ENCODE measurements at places on chromosomes 2 and 18. TPM values are rescaled to one million over a fixed set of nuclear protein-coding genes. Genes with fewer than 3 reads are reported as not detected.
A peak's percentile ranks its signal among the peaks of the same experiment; 100 is the strongest.

GRCh38 chr2:60424233-60424632 is 129.2 kb downstream of the BCL11A start:
- peaks cover 12% of the 10 kb centered on the region for H3K4me1 ChIP-seq
- H3K27me3 ChIP-seq, result no peaks in the 10 kb centered on the region
- H3K4me3 ChIP-seq, result no peak overlapping the region
- peaks cover 8% of the 10 kb centered on the region for H3K36me3 ChIP-seq
- no peak overlapping the region for H3K27ac ChIP-seq
- DNase-seq, result no peak

Gene TEX44
- not detected for total RNA-seq

GRCh38 chr2:96260387-96261260 is 5.2 kb downstream of the TMEM127 start:
- no peaks in the 10 kb centered on the region for H3K27me3 ChIP-seq
- peak; percentile 57 for DNase-seq
- H3K4me1 ChIP-seq, result peaks cover 3% of the 10 kb centered on the region
- H3K27ac ChIP-seq, result no peak overlapping the region
- no peak overlapping the region for H3K4me3 ChIP-seq

GRCh38 chr2:42193722-42194187 is 24.6 kb downstream of the EML4 start:
- no peak overlapping the region for H3K4me3 ChIP-seq
- DNase-seq, result no peak
- H3K4me1 ChIP-seq, result peaks cover 3% of the 10 kb centered on the region
- H3K27ac ChIP-seq, result no peak overlapping the region
- no peaks in the 10 kb centered on the region for H3K36me3 ChIP-seq
- no peaks in the 10 kb centered on the region for H3K27me3 ChIP-seq

Gene DQX1
- total RNA-seq, result 0.76 TPM

Gene ANKRD30BL
- not detected for total RNA-seq

DNA sequence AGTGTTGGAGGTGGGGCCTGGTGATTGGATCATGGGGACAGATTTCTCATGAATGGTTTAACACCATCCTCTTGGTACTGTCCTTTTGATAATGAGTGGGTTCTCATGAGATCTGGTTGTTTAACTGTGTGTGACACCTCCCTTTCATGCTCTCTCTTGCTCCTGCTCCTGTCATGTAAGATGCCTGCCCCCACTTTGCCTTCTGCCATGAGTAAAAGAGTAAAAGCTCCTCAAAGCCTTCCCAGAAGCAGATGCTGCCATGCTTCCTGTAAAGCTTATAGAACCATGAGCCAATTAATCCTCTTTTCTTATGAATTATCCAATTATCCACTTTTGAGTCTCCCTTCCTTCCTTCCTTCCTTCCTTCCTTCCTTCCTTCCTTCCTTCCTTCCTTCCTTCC is 317.7 kb downstream of the RDH14 start:
- H3K4me1 ChIP-seq, result no peaks in the 10 kb centered on the region
- no peak overlapping the region for H3K27ac ChIP-seq
- no peak for DNase-seq
- H3K36me3 ChIP-seq, result no peaks in the 10 kb centered on the region

Gene WDR7
- total RNA-seq, result 15.2 TPM

DNA sequence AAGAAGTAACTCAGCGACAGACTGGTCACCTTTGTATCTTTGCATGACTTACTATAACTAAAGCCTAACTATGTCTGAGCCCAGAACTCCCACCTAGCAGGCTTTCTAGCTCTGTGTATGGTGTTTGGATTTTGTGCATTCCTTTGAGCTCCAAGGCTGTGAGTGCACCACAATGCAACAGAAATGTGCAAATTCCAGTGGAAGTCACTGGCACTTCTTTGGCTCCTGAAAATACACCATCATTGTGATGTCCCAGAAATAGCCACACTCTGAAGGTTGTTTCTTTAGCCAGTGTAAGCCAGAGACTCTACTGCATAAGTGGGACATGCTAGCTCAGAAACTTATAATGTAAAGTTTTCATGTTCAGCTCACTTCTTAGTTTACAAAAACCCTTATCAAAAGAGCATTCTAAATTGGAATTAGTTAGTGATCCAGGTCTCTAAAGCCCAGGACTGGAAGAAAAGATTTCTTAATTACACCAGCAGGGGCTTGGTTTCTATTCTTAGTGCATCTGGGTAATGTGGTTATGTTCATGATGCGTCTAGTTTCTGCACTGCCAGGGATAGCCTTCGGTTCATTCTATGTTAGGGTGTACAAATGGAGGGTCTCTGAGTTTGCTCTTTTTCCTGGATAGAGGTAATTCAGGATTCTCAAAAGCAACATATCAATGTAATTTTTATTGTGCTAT is 1239.5 kb upstream of the ZEB2 start:
- no peak overlapping the region for H3K27ac ChIP-seq
- peaks cover 4% of the 10 kb centered on the region for H3K4me1 ChIP-seq
- no peaks in the 10 kb centered on the region for H3K36me3 ChIP-seq
- H3K27me3 ChIP-seq, result no peaks in the 10 kb centered on the region
- H3K4me3 ChIP-seq, result no peak overlapping the region
- no peak for DNase-seq

GRCh38 chr2:15976354-15976753 is 36.0 kb downstream of the MYCN start:
- H3K4me3 ChIP-seq, result no peak overlapping the region
- no peak for DNase-seq
- no peaks in the 10 kb centered on the region for H3K36me3 ChIP-seq

Gene SCRN3
- 7.4 TPM for total RNA-seq

DNA sequence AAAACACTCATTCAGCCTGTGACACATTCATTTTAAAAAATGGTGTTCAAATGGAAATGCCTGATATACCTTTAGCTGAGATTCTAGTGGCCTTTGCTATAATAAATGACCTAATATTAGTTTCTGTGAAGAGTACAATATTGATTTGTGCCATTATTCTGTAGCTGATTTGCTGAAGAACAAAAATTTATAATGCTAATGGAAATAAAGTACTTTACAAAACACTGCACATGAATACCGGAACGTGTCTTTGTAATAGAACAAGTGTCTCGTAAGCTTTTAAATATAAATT is 138.7 kb downstream of the WDR7 start:
- H3K27me3 ChIP-seq, result no peaks in the 10 kb centered on the region
- DNase-seq, result no peak
- H3K27ac ChIP-seq, result no peak overlapping the region
- no peak overlapping the region for H3K4me3 ChIP-seq

- H3K36me3 ChIP-seq, result peaks cover 6% of the 10 kb centered on the region
- H3K27me3 ChIP-seq, result no peaks in the 10 kb centered on the region
- DNase-seq, result peak; percentile 29
These were observed 183.1 kb upstream of the ARL4C start for GRCh38 chr2:234679741-234680687.

Gene MROH2A
- not detected for total RNA-seq

GRCh38 chr2:82317012-82317411 is 2012.5 kb upstream of the LRRTM1 start:
- H3K27me3 ChIP-seq, result no peaks in the 10 kb centered on the region
- no peak for DNase-seq
- no peaks in the 10 kb centered on the region for H3K4me1 ChIP-seq
- H3K4me3 ChIP-seq, result no peak overlapping the region
- H3K36me3 ChIP-seq, result no peaks in the 10 kb centered on the region

DNA sequence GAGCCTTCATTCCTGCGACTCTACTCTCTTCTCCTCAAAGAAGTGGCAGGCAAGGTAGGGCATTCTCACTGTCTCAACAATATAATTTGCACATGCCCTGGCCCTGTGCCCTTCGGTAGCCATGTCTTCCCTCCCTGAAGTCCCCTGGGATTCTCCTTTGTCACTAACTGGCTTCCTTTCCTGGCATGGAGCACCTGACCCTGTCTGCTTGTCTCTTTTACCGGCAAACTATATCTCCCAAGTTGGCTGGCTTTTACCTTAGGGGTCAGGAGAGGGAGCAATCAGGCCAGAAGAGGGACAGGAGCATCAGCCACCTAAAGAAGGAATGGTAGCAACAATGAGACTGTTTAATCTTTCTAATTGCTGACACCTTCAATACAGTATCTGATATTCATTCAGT is 51.9 kb upstream of the RMDN2 start:
- DNase-seq, result no peak
- H3K27ac ChIP-seq, result no peak overlapping the region
- H3K27me3 ChIP-seq, result no peaks in the 10 kb centered on the region
- H3K4me3 ChIP-seq, result no peak overlapping the region

GRCh38 chr18:53152476-53152875 is 812.5 kb downstream of the DCC start:
- H3K4me1 ChIP-seq, result no peaks in the 10 kb centered on the region
- H3K4me3 ChIP-seq, result no peak overlapping the region
- no peak for DNase-seq
- no peak overlapping the region for H3K27ac ChIP-seq
- H3K27me3 ChIP-seq, result no peaks in the 10 kb centered on the region

- no peaks in the 10 kb centered on the region for H3K27me3 ChIP-seq
- no peak overlapping the region for H3K4me3 ChIP-seq
- peaks cover 4% of the 10 kb centered on the region for H3K4me1 ChIP-seq
- H3K36me3 ChIP-seq, result no peaks in the 10 kb centered on the region
- no peak for DNase-seq
- H3K27ac ChIP-seq, result no peak overlapping the region
These were observed 47.8 kb downstream of the PSMD14 start for GRCh38 chr2:161355983-161356382.

DNA sequence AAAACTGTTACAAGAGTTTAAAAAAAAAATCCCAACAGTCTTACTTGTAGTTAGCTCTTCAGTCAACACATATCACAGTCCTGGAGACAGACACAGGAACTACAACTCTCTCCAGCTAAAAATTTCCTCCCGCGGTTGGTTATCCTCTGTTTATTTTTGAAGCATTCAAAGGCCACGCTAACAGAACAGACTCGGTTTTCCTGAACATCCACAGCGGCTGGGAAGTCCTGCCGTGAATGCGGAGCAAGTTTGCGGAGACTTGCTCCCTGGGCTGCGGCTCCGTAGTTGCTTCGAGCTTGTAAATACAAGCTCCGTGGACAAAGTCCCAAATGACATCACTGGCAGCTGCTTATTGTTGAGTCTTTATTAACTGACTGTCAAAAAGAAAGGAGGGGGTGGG is at the start of gene NCKAP5:
Gene NCKAP5 (minus strand): TSS at position 292 of the 400 bp plus-strand sequence. CDS start 50,937 bp downstream, outside the sequence.
- H3K4me3 ChIP-seq, result no peak within 1 kb of the TSS
- no peaks in the 10 kb centered on the region for H3K27me3 ChIP-seq
- no peak for DNase-seq
- no peak within 1 kb of the TSS for H3K27ac ChIP-seq
- peaks cover 5% of the 10 kb centered on the region for H3K4me1 ChIP-seq

- no peak overlapping the region for H3K4me3 ChIP-seq
- no peaks in the 10 kb centered on the region for H3K27me3 ChIP-seq
- no peak overlapping the region for H3K27ac ChIP-seq
- no peaks in the 10 kb centered on the region for H3K36me3 ChIP-seq
- H3K4me1 ChIP-seq, result no peaks in the 10 kb centered on the region
- no peak for DNase-seq
These were observed 262.8 kb upstream of the UBE2E3 start for GRCh38 chr2:180717588-180717987.

GRCh38 chr18:69580107-69580506 is 179.4 kb downstream of the DOK6 start:
- H3K4me1 ChIP-seq, result no peaks in the 10 kb centered on the region
- H3K27ac ChIP-seq, result no peak overlapping the region
- H3K36me3 ChIP-seq, result no peaks in the 10 kb centered on the region
- no peak overlapping the region for H3K4me3 ChIP-seq

DNA sequence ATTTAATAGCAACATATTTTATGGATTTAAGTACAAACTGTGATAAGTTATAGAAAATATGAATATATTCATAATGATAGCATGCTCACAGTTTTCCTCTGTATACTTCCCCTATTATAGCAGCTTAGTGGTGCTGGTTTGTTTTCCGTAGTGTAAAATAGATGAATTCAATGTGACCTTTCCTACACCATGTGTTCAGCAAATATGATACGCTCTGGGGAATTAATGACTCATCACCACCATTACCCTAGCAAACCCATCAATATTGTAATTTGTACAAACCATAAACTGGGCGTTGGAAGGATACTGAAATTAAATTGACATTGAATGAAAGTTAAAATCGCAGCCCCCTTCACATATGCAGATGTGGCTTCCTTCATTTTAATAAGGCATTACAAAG is 58.7 kb upstream of the CDH19 start:
- no peak for DNase-seq
- H3K27me3 ChIP-seq, result no peaks in the 10 kb centered on the region
- no peak overlapping the region for H3K4me3 ChIP-seq
- H3K27ac ChIP-seq, result no peak overlapping the region
- H3K4me1 ChIP-seq, result no peaks in the 10 kb centered on the region

GRCh38 chr2:6342273-6342920 is 523.3 kb downstream of the CMPK2 start:
- H3K27ac ChIP-seq, result no peak overlapping the region
- no peak overlapping the region for H3K4me3 ChIP-seq
- no peak for DNase-seq

GRCh38 chr2:28905533-28905932 is 11.1 kb downstream of the WDR43 start:
- no peak overlapping the region for H3K27ac ChIP-seq
- no peak overlapping the region for H3K4me3 ChIP-seq
- peaks cover 30% of the 10 kb centered on the region for H3K36me3 ChIP-seq
- H3K4me1 ChIP-seq, result no peaks in the 10 kb centered on the region
- DNase-seq, result no peak

GRCh38 chr2:2324565-2325101 is 6.4 kb downstream of the MYT1L start:
- H3K27me3 ChIP-seq, result no peaks in the 10 kb centered on the region
- H3K4me1 ChIP-seq, result peaks cover 6% of the 10 kb centered on the region
- no peak overlapping the region for H3K4me3 ChIP-seq
- no peak for DNase-seq

Gene SMYD1
- not detected for total RNA-seq

- no peak for DNase-seq
- peaks cover 4% of the 10 kb centered on the region for H3K4me1 ChIP-seq
- H3K4me3 ChIP-seq, result no peak overlapping the region
- H3K27ac ChIP-seq, result no peak overlapping the region
These were observed 55.0 kb downstream of the KCNG2 start for GRCh38 chr18:79852561-79853302.

GRCh38 chr18:79698668-79699335 is 19.2 kb downstream of the CTDP1 start:
- DNase-seq, result no peak
- H3K36me3 ChIP-seq, result peaks cover 22% of the 10 kb centered on the region
- H3K27ac ChIP-seq, result no peak overlapping the region
- H3K27me3 ChIP-seq, result no peaks in the 10 kb centered on the region
- H3K4me3 ChIP-seq, result no peak overlapping the region
- no peaks in the 10 kb centered on the region for H3K4me1 ChIP-seq

GRCh38 chr18:74495581-74496507 is at the start of gene CNDP2:
Gene CNDP2, plus strand, starts transcription at chr18:74496363. Its CDS starts 3,611 bp downstream, at chr18:74499974.
- H3K36me3 ChIP-seq, result peaks cover 2% of the 10 kb centered on the region
- H3K27ac ChIP-seq, result peak within 1 kb of the TSS; percentile 93
- H3K4me3 ChIP-seq, result peak within 1 kb of the TSS; percentile 89
- peaks cover 16% of the 10 kb centered on the region for H3K4me1 ChIP-seq
- no peaks in the 10 kb centered on the region for H3K27me3 ChIP-seq

Gene COL4A4
- total RNA-seq, result 0.67 TPM

Gene DCDC2C
- total RNA-seq, result not detected

Data from H1 (cell line).